Non-pigmented ciliary epithelial cell (primary cell): ENCODE measurements at places on chromosomes 1 and 21.

DNA sequence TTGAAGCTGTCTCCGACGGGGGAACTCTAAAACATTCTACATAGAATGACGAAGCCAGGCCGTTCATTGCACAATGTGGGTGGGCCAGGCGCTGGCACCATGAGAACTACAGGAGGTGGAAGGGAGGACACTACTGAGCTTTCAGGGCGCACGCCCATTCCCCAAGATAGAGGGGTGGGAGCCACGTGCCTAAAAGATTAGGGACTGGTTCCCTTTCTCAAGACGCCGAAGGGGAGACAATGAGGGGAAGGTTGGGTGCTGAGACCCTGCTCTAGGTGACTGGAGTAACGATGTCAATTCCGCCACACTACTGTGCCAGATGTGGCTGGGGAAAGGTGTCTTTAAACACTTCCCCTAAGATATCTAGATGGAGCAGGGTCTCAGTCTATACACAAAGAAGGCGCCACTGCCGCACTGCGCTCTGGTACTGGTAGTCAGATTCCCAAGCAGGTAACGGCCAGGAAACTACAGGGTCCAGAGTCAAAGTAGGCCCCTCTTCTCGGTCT lies 782 bp downstream of the CSDE1 start:
- no peak for DNase-seq

GRCh38 chr1:32255072-32256071 lies 4.3 kb downstream of the LCK start:
- no peak for DNase-seq

GRCh38 chr1:42932442-42932941 lies 26.2 kb downstream of the SLC2A1 start:
- no peak for DNase-seq

DNA sequence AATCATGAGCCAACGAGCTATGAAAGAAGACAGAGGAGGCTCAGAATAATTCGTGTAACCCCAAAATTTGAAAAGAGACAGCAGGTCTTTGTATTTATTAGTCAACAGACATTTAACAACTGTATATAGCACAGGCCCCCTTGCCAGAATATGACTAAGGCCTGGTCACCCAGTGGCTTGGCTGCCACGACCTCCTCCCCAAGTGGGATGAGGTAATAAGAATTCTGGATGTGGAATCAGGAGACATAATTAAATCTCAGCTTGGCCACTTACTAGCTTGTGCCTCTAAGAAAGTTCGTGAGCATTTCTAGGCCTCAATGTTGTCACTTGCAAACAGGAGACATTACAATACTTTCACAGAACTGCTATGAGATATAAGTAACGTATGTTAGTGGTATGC lies 134.2 kb upstream of the TNFSF4 start:
- peak; percentile 35 for DNase-seq

DNA sequence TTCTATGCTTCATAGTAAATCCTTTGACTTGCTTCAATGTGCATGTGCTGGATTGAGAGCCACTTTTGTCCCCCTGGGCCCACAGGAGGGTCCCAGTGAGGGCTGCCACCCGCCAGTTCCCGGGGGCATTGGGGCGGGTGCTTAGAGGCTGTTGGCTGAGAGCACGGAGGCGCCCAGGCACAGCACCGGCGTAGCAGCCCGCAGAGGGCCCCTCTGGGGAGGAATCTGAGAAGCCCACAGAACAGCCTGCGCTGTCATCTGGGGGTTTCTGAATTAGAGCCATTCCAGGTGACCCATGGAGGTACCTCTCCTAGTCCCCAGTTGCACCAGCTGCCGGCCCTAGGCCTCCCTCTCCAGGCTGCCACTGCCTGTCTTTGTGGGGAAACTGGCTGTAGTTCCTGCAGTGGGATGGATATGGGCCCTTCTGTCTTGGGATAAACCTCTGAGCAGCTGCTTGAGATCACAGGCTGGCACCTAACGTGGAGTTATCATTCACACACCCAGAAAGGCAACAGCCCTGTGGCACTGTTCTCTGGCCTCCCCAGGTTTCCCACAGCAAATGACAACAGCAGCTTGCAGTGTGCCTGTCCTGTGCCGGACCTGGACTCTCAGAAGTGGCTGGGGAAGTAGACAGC lies 39.5 kb downstream of the TMEM51 start:
- no peak for DNase-seq

DNA sequence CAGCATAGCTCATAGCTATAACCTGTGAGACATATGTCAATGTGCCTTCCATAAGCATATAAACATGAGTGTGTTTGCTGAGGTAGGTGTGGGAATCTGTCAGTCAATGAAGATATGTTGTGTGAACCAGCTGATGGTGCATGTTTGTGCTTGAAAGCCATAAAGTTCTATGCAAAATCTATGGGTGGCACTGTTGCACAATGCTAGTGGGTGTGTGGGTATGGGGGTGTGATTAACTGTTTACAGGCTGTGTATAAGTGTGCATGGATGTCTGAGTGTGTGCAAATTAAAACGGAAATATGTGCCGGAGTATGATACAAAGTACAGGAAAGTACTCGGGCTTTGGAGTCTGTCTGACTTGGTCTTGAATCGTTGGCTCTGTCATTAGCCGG lies 1.0 kb upstream of the ATP2B4 start:
- DNase-seq, result no peak
